ENCODE measurements at places on chromosomes 2 and 18.

DNA sequence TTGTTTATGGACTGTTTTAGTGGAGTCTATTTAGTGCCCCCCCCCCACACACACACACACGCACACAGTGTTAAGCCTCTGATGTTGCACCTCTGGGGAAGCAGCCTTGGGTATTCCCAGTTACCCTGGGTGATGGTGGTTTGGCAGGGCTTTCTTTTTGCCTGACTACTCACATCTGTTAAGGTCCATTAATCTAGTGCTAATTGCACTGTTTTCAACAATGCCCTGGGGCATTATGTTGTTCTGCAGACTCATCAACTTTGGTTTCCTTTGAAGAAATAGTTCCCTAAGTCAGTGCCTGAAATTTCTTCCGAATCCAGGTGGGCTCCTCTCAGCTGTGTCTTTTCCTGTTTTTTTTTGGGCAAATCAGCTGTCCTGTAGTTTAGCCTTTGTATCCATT lies 34.7 kb downstream of the SPOPL start:
- DNase-seq: no peak

GRCh38 chr2:84083984-84084383 lies 375.1 kb downstream of the SUCLG1 start:
- no peak for DNase-seq

- DNase-seq: no peak
Measured at GRCh38 chr18:68507781-68508180, 207.1 kb downstream of the TMX3 start.

DNA sequence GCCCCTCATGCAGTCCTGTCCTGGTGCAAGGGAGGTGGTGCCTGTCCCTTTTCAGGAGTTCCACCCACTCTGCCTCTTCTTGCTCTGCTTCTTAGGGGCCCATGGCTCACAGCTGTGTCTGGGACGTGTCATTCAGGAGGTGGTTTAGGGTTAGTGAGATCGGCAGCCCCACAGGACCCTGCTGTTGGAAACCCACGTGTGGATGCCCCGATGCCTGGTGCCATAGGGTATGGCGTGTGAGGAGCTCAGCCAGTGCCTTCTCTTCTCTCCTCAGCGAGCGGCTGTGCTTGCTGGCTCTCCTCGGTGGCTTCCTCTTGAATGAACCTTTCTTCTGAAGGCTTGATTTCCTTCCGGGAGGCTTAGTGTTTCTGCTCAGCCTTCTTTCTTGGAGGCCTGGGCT lies 55.2 kb downstream of the LDLRAD4 start:
- no peak for DNase-seq

- DNase-seq: no peak
Measured at GRCh38 chr2:44674473-44675284, 266.8 kb upstream of the SIX3 start.

GRCh38 chr18:26435415-26436095 lies 112.8 kb downstream of the KCTD1 start:
- no peak for DNase-seq

DNA sequence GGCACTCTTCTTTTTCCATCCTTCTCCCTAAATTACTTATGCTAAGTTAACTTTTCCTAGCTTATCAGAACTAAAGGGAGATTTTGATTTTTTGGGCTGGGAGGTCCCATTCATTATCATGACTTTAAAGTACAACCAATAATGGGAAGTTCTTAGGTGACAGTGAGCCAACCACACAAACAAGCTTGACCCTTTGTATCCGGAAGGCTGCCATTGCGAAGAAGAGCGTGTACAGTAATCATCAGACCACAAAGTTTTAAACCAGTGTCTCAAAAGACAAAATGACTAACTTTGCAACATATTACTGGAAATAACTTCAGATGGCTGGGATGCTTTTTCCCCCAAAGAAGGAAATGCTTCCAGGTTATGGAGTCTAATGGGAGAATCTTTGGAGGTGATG lies 298.1 kb downstream of the TGIF1 start:
- DNase-seq: no peak

DNA sequence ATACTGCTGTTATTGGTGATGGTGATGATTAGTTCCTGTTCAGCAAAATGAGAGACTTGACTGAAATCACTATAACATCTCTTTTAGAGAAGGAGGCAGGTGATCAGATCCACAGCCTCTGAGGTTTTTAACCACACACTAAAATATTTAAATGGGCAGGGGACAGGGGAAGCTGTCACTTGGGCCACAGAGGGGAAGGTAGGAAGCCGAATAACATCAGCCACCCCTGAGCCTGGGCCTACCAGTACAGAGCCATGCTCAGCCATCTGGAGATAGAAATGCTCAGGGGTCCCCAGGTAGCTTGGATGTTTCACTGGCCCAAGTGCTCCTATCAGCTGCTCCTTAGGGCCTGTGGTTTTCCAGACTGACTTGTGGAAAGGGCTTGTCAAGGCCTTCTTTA lies 122.3 kb downstream of the MRO start:
- no peak for DNase-seq

DNA sequence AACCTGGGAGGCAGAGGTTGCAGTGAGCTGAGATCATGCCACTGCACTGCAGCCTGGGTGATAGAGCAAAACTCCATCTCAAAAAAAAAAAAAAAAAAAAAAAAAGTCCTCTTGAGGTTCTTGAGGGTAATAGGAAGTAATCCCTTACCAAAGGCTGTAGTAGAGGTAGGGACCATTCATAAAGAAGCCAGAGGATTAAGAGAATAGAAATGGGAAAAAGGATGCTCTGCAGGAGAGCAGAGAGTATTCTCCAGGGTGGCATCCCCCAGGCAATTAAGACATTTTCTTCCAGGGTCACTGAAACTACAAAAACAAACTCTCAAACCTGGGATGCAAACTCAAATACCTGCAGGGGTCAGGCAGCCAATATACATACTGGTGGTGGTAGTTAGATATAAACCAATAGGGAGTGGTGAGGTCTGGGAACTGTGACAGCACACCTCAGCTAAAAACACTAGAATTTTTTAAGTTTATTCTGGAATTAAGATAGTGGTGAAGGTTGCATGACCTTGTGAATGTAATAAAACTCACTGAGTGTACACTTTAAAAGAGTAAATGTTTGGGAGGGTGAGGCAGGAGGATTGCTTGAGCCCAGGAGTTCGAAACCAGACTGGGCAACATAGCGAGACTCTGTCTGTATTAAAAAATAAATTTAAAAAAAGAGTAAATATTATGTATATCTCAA lies 24.7 kb downstream of the RAPH1 start:
- DNase-seq: no peak

- DNase-seq: no peak
Measured at GRCh38 chr2:190528521-190529001, 6.0 kb downstream of the NEMP2 start.

GRCh38 chr2:181628590-181629585 lies 28.0 kb downstream of the CERKL start:
- DNase-seq: no peak

DNA sequence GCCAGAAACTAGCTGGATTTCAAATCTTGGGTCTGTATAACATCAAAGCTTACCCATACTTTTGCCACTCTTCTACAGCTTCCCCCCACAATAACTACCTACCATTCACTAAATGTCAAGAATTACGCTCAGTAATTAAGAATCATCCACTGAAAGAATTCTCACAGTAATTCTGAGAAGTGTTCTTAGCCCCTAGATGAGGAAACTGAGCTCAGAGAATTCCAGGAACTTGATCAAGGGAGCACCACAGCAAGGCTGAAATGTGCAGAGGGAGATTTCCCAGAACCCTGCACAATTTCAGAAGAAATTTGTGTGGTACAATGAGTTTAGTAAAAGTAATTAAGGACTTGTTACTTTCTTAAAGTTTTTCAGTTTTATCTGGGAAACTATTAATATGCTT lies 194.5 kb upstream of the STK17B start:
- no peak for DNase-seq

DNA sequence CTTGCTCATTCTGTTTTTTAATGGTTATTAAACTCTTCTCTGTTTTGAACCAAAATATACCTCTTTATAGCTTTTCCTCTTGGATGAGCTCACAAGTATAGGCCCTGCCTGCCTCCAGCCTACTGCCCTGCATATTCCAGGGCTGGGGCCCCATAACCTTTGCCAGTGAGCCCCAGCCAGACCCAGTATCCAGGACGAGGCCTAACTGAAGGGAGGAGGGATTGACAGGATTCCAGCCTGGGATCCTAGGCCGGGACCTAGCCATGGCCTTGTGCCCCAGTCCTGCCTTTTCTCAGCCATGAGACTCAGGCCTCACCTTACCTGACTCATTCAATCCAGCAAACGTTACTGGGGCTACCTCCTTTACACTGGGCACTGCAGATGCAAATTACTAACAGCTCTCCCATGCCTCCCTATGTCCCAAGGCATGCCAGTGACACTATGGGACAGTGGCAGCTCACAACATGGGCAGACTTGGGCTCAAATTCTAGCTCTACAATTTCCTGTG lies 159.2 kb downstream of the DDX1 start:
- DNase-seq: no peak

DNA sequence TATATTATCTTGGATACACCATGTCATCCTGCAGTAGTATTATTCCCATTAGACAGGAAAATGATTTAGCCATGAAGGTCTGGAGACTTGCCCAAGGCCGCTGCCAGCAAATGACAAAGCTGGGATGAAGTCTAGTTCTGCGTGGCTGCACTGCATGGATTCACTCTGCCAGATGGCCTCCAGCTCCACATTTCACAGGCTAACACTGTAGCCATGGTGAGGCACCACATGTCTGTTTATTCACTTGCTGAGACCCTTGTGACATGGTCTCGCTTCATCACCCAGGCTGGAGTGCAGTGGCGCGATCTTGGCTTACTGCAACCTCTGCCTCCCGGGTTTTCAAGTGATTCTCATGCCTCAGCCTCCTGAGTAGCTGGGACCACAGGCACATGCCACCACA lies 31.5 kb upstream of the SCG2 start:
- DNase-seq: no peak

DNA sequence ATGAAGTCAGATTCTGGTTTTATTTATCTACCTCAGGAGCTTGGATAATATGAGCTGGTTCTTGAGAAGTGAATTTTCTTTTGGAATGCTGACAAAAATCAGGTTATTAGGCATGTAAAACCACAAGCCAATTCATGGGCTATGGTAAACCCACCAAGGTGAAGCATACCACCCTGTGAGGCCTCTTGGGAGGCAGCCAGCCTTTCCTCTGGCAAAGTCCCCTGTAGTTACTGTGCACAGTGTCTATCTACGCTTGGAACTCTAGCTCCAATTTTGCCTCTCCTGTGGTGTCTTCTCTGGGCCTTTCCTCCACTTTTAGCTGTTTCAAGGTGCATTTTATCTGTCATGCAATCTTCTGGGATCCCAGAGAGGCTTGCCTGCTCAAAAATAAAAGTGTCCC lies 242.7 kb upstream of the ZSWIM2 start:
- no peak for DNase-seq

- no peak for DNase-seq
Measured at GRCh38 chr2:174025271-174026121, 60.3 kb upstream of the SP3 start.

DNA sequence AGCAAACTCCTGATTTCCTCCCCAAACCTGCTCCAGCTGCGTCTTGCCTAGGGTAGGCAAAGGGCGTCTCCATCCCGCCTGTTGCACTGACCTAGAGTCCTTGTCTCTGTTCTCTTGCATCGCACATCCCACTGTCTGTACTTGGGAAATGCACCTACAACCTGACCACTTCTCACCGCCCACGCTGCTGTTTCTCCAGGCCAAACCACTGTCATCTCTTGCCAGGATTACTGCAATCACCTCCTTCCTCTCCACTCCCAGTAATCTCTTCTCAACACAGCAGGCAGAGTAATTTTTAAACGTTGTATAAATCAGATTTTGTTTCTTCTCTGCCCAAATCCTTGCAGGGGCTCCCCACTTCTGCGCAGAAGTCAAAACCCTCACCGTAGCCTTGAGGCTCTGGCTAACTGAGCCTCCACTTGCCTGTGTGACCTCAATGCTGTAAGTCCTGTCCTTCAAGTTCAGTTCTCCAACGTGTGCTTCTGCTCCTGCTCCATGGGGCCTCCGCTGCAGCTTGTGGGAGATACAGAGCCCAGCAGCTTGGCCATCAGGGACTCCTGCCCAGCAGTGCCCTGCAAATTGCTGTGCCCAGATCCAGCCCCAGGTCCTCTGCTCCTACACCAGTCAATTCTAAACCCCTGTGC lies 27.7 kb upstream of the SEMA4C start:
- no peak for DNase-seq

- no peak for DNase-seq
Measured at GRCh38 chr2:29117636-29118303, 2.6 kb downstream of the CLIP4 start.

DNA sequence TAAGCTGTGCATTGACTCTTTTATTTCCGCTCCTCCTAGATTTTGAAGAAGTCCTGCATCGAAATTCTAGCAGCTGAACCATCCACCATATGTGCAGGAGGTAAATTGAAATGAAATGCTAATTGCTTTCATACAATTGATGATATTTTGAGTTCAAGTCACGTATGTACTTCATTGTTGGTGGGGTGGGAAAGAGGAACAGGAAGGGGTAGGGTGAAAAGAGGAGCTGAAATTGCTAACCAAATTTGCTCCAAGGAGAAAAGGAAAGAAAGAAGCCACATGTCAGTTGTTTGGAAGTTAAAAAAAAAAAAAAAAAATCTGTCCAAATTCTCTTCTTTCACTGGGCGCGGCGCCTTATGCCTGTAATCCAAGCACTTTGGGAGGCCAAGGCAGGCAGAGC lies 77.8 kb downstream of the ANTXR1 start:
- no peak for DNase-seq

GRCh38 chr2:59885541-59885940 lies 667.9 kb downstream of the BCL11A start:
- DNase-seq: no peak

DNA sequence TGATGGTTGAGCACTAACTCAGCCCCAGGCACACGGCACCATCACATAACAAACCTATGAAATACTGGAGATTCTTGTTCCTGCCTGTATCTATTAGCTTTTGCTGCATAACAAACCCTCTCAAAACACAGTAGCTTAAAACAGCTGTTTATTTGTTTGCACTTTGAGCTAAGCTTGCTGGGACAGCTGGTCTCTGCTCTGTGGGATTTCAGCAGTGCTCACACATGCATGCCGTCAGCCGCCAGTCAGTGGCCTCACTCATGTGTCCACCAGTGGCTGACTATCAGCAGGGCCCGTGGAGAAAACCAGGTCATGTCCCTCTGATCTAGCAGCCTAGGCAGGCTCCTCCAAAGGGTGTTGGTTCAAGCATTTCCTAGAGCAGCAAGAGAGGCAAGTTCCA lies 52.8 kb upstream of the RAB12 start:
- no peak for DNase-seq
